ENCODE measurements at places on chromosomes 3 and 15.

DNA sequence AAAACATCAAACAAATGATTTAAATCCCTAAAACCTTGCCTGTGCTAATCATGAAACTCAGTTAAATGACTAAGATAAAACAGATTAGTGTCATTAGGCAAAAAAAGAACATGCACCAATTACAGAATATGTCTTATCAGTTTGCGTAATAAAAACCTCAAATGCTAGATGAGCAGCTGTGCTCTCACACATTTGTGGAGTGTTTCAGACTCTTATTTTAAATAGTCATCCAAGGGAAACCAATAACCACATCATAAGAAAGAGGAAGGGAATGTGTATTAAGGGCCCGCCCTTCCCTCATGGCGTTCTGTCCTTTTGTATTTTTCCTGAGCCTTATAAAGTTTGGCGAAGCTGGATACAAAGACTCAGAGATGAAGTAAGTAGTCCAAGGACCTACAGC lies 6.6 kb downstream of the SAMMSON start:
- peak; percentile 44 for DNase-seq

DNA sequence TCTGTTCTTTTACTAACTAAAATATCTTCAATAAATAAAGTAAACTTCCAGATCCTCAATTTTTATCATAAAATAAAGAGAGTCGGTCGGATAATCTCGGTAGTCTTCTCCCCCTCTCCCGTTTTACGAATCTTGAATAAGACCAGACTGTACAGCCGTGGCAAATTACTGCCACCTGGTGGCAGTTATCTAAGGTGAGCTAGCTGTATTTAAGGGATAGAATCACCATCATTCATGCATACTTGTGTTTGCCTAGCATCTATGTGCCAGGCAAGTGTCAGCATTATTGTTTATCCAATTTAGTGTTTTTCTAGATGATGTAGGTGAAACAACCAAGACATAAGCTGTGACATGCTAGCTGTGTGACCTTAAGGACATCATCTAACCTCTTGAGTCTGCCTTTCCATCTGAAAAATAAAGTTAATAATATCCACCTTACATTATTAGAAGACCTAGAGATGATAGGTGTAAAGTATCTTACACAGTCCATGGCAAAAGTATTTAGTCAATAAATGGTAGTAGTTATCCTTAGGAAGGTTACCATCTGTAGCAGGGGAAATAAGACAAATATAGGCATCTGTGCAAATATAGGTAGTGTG lies 21.3 kb downstream of the DUT start:
- DNase-seq, result peak; percentile 80

DNA sequence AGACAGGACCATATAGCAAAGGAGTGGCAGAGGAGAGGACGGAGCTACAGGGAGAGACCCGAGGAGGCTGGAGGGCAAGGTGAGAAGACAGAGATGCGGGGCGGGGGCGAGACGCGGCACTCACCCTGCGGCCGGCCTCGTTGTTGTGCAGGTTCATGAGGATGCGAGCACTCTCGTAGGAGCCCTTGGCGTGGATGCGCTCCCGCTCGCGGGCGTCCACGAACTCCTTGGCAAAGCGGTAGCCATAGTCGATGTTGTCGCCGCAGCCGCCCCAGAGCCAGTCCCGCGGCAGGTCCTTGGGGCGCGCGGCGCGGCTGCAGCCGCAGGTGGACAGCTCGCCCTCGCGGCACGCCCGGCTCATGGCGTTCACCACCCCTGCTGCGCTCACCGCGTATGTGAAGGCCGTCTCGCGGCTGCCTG lies 12.9 kb downstream of the WNT5A start:
- no peak for DNase-seq

GRCh38 chr3:125319765-125320164 lies 55.4 kb downstream of the ZNF148 start:
- DNase-seq, result no peak

GRCh38 chr3:8990266-8991215 lies 27.3 kb upstream of the RAD18 start:
- DNase-seq, result no peak

GRCh38 chr15:68578175-68578979 lies 416 bp upstream of the CORO2B start:
- DNase-seq, result no peak

DNA sequence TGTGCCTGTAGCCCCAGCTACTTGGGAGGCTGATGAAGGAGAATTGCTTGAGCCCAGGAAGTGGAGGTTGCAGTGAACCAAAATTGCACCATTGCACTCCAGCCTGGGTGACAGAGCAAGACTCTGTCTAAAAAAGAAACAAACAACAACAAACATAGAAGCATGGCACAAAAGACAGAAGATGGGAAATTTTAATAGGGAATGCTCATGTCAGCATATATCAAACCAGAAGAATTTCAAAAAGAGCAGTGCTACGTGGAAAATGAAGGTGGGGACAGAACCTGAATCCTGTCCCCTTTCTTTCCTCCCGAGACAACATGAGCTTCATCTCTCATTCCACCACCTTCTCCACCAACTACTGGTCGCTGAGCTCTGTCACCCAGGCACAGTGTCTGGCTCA lies 46.3 kb upstream of the MFGE8 start:
- DNase-seq, result no peak

GRCh38 chr3:122628567-122628966 lies 51.1 kb downstream of the PARP15 start:
- DNase-seq, result no peak

DNA sequence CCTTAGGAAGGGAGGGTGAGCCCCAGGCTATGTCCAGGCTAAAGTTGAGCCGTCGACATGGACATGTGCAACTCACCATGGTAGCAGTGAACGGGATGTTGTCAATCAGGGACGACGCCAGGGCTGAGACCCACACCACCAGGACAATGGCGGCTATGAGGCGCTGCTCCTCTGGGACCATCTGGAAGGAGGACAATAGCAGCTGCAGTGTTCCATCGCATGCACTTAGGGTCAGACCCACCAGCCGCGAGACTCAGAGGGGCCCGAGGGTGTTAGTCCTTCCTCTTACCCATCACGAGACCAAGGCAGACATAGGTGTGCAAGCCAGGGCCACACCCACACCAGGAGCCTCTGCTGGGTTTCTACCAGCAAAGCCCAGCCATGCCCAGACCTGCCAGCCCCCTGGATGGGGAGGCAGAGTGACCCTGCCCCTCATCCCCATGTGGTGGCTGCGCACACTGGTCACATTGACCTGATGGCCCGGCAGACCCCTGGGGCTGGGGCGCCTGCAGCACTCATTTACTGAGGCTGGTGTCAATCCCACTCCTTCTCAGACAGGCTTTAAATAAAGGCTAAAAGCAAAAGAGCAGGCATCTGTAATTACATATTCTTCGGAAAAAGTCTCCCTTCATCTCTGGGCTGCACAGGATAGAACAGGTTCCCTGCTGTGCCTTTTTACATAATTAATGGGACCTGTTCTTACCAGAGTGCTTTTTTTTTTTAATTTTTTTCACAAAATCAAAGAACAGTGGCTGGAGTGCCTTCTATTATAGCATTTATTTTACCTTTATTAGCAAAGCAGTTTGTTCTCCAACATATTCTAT lies 227.8 kb downstream of the OCA2 start:
- no peak for DNase-seq

DNA sequence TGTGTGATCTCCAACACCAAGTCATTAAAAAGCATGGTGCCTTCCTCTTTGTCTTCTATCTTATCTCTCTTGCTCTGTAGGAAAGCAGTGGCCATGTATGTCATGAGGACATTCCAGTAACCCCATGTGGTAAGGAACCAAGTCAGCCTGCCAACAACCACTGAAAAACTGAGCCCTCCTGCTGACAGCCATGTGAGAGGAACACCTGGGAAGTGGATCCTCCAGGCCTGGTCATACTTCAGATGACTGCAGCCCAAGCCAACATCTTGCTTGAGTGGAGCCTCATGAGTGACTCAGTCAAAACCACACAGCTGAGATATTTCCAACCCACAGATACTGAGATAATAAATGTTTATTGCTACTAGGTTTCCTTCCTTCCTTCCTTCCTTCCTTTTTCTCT lies 597.3 kb downstream of the ZIC1 start:
- DNase-seq, result peak; percentile 6

GRCh38 chr15:34335176-34336032 lies 2.2 kb downstream of the SLC12A6 start:
- peak; percentile 39 for DNase-seq

GRCh38 chr15:90003736-90004135 lies 2.6 kb downstream of the ZNF710 start:
- no peak for DNase-seq

DNA sequence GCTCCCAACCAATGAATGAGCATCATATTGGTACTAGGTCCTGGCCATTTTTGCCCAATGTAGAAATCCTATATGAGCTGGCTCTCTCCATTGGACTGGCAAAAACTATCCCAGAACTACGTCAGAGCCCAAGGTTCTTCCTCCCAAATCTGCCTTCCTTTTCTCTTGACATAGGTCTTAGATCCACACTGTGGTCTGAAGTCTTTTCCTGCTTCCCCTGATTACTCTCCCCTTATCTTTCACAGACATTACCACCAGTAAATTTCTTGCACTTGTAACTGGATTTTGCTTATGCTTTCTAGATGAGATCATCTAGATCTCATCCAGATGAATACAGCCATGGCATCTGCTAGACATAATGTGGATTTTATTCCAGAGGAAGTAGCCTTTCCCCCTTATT lies 141.2 kb upstream of the GADL1 start:
- DNase-seq, result no peak

DNA sequence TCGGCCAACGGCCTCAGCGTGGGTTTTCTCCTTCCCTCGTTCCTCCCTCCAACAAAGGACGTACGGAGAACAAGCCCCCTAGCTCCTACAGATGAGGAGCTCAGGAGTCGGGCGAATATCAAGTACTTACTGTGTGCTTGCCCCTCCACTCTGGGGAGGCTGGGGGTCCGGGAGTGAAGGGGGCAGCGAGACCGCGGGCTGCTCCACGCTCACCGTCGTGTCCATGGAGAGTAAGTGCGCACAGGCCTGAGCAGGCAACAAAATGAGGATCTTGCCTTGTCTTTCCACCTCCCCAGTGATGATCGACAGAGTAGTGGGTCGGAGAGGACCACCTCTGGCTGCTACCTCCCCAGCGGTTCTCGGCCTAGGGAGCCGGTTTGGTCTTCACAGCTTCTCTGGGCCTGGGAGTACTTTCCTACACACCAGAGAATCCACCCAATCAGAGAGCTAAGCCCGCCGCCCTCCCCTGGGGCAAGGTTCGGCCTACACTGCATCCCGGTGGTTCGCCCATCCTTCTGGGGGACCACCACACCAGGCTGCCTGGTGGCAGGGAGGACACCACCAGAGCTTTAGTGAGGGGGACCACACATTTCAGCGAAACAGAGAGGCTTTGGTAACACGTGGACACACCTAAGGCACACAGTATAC lies 603 bp upstream of the TRANK1 start:
- DNase-seq, result no peak

DNA sequence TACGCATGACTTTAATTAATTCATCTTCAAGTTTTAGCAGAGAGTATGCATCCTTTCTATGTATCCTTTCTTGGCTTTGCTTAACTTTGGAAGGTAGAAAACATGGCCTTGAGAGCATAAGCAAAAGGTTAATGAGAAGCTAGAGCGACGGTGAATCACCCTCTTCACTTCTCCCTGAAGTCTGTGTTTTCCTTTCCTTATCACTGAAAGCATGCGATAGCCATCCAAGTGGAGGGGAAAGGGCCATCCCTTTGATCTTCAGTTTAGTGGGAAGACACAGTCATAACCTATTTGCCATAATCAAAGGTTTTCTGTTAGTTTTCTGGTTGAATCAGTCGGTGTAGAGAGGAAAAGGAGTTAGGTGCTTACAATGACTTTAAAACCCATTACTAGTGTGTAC lies 354.0 kb upstream of the ROBO2 start:
- no peak for DNase-seq

Measured in Kasumi-1 (cell line).